ENCODE measurements at places on chromosomes 4 and X.

DNA sequence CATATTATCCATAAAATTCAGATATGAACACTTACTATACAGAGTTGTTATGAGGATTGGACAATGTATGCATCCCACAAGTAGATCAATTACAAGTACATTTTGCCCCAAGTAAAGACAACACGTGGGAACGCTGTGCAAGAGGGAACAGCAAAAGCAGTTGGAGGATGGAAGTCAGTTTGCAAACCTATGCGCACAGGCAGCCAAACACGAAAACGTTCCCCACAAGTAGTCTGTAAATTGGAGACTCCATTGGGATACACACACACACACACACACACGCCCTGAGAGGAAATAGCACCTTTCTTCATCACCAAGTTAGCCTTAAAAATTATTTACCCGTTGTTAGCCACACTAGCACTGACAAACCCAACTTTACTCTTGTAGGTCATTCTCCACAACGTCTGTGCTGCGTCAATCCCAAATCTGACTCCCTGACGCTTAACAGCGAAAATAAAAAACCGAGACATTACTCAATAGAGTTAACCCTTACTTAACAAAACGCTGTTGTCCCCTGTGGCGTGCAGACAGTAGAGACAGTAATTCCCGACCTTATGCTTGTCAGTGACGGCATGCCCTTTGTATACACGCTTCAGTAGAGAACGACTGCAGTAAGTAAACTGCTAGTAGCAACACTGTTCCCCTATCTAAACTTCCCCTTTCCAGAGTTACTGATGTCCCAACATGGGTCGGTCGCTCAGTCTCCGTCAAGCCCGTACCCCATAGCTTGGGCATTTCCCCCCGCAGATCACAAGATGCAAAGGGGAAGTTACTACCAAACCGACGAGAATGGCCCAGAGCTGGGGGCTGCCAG, 730 bp downstream of the MANBA start:
- peak; percentile 92 for DNase-seq

DNA sequence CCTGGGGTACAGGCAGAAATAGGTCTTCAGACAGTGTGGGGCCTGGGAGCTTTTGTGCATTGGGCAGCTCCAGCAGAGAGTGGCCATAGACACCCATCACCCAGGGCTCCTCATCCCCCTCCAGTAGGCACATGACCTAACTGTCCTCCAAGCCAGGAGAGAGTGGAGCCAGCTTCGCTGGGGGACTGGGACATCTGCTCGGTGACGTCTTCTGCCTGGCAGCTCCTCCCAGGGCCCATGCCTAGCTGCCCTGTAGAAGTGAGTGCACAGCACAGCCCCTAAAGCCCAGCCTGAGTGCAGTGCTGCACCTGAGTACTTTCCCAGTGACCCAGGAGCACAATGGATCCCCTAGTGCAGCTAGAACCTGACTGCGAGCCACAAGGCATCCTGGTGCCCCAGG, 279.7 kb upstream of the SLC7A11 start:
- no peak for DNase-seq

DNA sequence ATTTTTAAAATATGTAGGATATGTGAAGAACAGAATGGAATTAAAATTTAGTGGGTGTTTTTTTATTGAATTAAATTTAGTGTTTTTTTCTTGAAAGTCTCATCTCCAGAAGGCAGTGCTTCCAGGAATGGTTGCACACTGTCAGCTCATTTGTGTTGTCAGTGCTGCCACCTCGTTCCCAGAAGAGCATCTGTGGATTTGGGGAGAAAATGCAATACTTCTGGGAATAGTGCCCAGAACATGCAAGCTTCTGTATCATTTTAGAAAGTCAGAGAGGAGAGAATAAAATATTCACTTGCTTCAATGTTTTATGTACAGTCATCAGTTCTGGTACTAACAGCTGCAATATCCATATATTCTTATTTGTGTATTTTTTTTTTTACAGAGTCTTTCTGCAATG, 608.8 kb downstream of the PCDH7 start:
- no peak for DNase-seq

- no peak for DNase-seq
These were observed 24.9 kb upstream of the IQSEC2 start for GRCh38 chrX:53305996-53306937.

DNA sequence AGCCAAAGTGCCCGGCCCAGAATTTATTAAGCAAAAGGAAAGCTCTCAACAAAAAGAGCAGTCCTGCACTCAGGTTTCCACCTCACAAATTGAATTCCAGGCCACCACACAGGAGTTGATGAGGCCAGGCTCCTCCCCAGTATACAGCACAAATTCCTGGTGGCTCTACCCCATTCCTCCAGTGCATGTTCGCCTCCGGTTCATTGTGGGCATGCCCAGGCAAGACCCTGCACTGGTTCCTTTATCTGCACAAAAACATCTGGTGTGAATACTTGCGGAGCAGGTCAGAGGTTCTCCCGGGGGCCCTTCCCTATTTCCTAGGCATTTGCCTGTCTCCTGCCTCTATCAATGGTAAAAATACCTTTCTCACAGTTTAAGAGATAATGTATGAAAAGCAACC, 195.2 kb upstream of the ANXA10 start:
- no peak for DNase-seq

DNA sequence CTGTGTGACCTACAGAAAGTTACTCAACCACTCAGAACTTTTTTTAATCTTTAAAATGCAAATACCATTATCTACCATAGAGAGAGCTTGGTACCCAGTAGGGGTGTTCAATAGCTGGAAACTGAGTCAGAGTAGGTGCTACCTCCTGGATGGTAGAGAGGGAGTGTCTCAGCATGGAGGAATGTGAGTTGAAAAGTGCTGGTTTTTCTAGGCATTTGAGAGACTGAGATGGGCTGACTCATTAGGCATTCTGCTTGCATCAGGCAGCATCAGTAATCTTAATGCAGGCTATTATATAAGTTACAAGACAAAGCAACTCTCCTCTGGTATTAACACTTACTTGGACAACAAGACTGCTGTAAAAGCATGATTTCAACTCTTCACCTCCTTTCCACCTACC, 70.9 kb upstream of the ARHGEF9 start:
- no peak for DNase-seq

DNA sequence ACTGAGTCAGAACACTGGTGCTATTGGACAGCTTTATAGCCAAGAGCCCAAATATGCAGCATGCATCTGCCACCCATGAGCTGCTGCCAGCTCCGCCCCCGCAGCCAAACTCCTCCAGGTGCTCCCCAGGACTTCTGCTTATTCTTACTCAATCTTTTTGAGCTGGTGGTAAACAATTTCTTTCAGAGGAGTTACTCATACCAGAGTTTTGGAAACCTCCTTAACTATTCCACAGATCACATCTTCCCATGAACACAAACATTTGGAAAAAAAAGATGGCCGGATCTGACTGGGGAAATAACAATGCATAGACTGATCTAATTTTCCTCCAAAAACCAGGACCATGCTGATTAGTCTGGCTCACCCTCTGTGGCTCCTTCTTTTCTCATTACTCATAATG, 399.9 kb downstream of the GPM6A start:
- no peak for DNase-seq
